ENCODE measurements at places on chromosomes 16 and 17.
A peak's percentile ranks its signal among the peaks of the same experiment; 100 is the strongest.

- no peak for DNase-seq
Measured at GRCh38 chr16:11629071-11630030, 38.9 kb upstream of the SNN start.

DNA sequence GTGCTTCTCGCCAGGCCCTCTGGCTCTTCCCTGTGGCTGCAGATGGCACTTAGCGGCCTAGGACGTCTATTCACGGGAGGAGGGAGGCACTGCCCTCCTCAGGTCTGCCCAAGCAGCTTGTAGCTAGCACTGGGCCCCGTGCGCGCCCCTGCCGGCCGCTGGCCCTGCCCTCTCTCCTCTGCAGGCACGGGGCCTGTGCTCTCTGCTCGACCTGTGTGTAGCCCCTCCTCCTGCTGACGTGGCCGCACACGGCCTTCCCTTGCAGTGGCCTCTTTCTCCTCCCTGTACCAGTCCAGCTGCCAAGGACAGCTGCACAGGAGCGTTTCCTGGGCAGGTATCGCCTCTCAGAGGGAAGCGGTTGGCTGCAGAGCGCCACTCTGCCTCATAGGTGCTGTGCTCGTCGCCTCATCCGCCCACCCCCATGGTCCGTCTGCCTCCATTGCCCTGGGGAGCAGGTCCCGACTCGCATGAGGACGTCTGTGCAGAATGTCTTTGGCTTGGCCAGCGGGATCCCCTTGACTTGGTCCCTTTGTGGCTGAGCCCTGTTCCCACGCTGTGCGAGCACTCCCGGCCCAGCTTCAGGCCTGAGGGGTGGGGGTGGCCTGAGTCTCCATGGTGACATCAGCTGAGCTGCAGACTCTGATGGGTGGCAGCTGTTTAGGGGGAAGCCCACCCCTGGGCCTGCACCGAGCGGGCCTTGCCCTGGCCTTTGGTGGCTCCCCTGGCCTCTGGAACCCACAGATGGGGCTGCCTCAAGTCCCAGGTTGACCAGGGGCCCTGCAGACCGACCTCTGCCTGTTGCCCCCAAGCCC is 34.6 kb downstream of the TSC2 start:
- DNase-seq: no peak

GRCh38 chr16:29696881-29697331 is 17.9 kb downstream of the QPRT start:
- no peak for DNase-seq

- peak; percentile 74 for DNase-seq
Measured at GRCh38 chr17:45227926-45228762, 6.5 kb downstream of the FMNL1 start.

- DNase-seq: no peak
Measured at GRCh38 chr17:36089888-36090836, at the start of gene CCL3. CCL3 (minus strand) TSS chr17:36090143; CDS start chr17:36090058, 85 bp downstream.

DNA sequence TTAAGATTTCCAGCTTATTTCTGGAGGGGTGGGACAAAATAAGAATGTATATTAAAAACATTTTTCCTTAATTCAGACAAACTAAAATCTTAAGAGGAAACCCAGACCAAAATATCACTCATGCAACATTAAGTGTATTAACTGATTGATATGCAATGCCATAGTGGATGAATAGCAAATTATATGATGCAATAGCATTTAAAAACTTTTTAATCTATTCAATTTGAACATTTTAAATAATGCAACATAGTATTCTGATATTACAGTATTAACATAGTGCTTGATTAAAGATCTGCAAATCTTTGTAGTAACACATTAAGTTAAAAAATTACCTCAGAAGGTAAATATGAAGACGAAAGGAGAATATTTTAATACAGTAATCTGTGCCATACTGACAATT is 15.3 kb upstream of the INTS2 start:
- no peak for DNase-seq

GRCh38 chr17:36690190-36690589 is 88.8 kb downstream of the MRM1 start:
- no peak for DNase-seq

GRCh38 chr16:12152740-12153139 is 176.2 kb downstream of the SNX29 start:
- no peak for DNase-seq

- no peak for DNase-seq
Measured at GRCh38 chr16:50338371-50339231, 30.2 kb downstream of the BRD7 start.

All from activated effector memory CD4-positive, alpha-beta T cell treated with anti-CD3 and anti-CD28 coated beads, Interleukin-2, amount 50 U/mL, for 16 hours (primary cell).